ENCODE measurements at places on chromosomes 13 and 19.

- no peaks in the 10 kb centered on the region for H3K36me3 ChIP-seq
- DNase-seq = no peak
- H3K27ac ChIP-seq = no peak overlapping the region
- no peak overlapping the region for H3K4me3 ChIP-seq
- H3K4me1 ChIP-seq = no peaks in the 10 kb centered on the region
Measured at GRCh38 chr19:39212375-39212742, 8.3 kb upstream of the SYCN start.

- H3K27ac ChIP-seq = no peak overlapping the region
- H3K4me3 ChIP-seq = no peak overlapping the region
- no peak for DNase-seq
- H3K4me1 ChIP-seq = no peaks in the 10 kb centered on the region
- peaks cover 73% of the 10 kb centered on the region for H3K36me3 ChIP-seq
- H3K27me3 ChIP-seq = no peaks in the 10 kb centered on the region
Measured at GRCh38 chr19:2754659-2755447, 15.0 kb upstream of the SLC39A3 start.

- no peak within 1 kb of the TSS for H3K27ac ChIP-seq
- H3K27me3 ChIP-seq = no peaks in the 10 kb centered on the region
- no peaks in the 10 kb centered on the region for H3K36me3 ChIP-seq
- no peaks in the 10 kb centered on the region for H3K4me1 ChIP-seq
Measured at GRCh38 chr19:55986487-55986886, at the start of gene NLRP5. NLRP5 (plus strand) TSS chr19:55986775.

DNA sequence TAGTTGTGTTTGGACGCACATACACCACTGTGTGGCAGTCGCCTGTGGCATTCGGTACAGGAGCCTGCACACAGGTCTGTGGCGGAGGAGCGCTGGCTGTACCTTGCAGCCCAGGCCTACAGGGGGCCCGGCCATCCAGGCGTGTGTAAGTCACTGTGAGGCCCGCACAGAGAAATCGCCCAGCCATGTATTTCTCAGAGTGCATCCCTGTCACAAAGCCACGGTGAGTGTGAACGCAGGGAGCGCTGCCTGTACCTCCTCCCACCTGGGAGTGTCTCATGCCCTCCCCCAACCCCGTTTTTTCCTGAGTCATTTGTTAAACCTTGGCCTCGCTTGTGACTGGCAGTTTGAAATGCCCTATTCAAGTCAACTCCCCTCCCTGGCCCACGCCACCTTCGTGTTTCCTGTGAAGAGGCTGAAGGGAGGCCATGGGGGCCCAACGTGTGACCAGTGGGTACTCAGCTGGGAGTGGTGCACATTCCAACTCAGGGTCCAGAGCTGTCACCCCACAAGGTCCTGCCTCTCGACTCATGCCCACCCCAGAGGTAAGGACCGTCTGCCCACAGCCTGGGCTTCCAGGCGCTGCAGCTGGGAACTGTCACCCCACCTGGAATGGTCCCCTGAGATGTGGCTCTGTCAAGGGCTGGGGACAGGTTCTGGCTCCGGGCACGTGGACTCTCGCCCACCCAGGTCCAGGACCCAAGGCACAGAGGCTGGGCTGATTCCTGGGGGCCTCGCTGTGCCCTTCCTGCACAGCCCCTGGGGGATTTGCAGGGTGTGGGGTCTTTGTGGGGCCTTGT is 11.6 kb upstream of the RASA3 start:
- no peak overlapping the region for H3K4me3 ChIP-seq
- no peak for DNase-seq
- H3K27ac ChIP-seq = no peak overlapping the region
- no peaks in the 10 kb centered on the region for H3K27me3 ChIP-seq

- no peak for DNase-seq
- H3K36me3 ChIP-seq = no peaks in the 10 kb centered on the region
- no peaks in the 10 kb centered on the region for H3K27me3 ChIP-seq
Measured at GRCh38 chr13:93146584-93147297, 79.9 kb upstream of the GPC6 start.

- no peak overlapping the region for H3K27ac ChIP-seq
- H3K4me1 ChIP-seq = no peaks in the 10 kb centered on the region
- no peaks in the 10 kb centered on the region for H3K27me3 ChIP-seq
- H3K4me3 ChIP-seq = no peak overlapping the region
- no peak for DNase-seq
Measured at GRCh38 chr13:104098421-104098820, 1032.2 kb upstream of the SLC10A2 start.

DNA sequence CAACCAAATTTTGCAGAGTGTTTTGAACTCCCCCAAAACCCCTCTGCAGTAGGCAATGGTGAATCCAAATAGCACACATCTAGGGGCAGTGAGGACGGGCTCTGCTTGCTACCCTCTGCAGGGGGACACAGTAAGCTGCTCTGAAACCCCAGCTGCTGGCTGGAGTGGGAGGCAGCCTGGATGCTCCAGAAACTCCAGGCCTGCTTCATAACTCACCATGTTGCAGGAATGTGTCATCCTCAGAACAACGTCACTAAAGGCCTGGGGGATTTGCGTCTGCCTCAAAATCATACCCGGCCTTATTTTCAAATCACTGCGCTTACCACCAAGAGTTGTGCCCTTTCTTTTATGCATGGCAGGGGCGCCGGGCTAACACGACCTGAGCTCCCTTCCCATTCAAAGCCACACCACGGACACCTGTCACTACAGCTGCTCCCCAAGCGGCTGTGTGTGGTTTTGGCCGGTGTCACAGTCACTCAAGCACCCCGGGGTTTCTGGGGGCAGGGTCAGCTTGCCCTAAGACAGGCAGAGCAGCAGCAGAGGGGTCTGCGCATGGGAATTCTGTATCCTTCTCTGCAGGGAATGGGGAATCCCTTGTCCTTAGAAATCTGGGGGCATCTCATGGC is 93.9 kb downstream of the TSHZ3 start:
- DNase-seq = no peak
- H3K4me1 ChIP-seq = no peaks in the 10 kb centered on the region
- no peak overlapping the region for H3K4me3 ChIP-seq
- H3K27ac ChIP-seq = no peak overlapping the region
- no peaks in the 10 kb centered on the region for H3K36me3 ChIP-seq

DNA sequence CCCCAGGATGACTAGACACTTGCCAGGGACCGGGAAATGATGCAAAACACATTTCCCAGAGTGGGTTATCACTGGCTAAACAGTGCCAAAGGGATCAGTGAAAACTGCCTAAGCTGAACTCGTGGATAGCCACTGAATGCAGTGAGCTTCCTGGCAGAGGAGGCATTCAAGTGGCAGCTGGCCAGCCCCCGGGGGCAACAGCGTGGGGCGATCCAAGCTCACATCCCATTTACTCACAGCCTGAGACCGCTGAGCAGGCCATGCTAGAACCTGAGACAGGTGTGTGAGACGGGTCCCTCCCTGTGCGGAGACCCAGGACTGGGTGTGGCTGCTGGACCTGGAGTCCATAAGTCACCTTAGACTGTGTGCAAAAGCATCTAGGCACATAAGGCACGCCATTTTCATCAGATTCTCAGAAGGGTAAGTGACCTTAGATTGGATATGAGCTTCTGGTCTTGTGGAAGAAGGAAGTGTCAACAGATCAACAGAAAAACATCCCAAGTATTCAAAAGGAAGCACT is 51.9 kb upstream of the SLC15A1 start:
- no peaks in the 10 kb centered on the region for H3K27me3 ChIP-seq
- DNase-seq = no peak
- no peaks in the 10 kb centered on the region for H3K4me1 ChIP-seq
- peaks cover 21% of the 10 kb centered on the region for H3K36me3 ChIP-seq
- no peak overlapping the region for H3K4me3 ChIP-seq
- H3K27ac ChIP-seq = no peak overlapping the region

- H3K27ac ChIP-seq = no peak overlapping the region
- H3K27me3 ChIP-seq = no peaks in the 10 kb centered on the region
- no peak overlapping the region for H3K4me3 ChIP-seq
- H3K4me1 ChIP-seq = no peaks in the 10 kb centered on the region
Measured at GRCh38 chr13:63595811-63596210, 2180.2 kb upstream of the PCDH20 start.

DNA sequence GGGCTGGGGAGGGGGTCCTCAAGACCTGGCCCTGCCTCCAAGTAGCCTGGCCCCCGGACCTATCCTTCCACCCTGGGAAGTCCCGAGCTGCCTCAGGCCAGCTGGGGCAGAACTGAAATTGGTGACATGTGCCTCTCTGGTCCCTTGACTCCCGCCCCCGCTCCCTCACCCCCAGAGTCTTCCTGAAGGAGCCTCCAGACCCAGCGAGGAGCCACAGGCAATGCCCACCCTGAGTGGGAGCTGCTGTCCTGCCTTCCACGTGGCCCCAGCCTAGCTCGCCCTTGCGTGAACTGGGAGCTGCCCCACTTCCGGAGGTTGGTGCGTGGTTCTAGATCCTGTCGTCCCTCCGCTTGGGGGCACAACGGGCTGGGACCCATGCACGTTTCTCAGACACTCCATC is 34.6 kb downstream of the CEBPA start:
- no peak for DNase-seq
- no peak overlapping the region for H3K4me3 ChIP-seq
- no peaks in the 10 kb centered on the region for H3K4me1 ChIP-seq
- H3K27ac ChIP-seq = no peak overlapping the region
- no peaks in the 10 kb centered on the region for H3K27me3 ChIP-seq

DNA sequence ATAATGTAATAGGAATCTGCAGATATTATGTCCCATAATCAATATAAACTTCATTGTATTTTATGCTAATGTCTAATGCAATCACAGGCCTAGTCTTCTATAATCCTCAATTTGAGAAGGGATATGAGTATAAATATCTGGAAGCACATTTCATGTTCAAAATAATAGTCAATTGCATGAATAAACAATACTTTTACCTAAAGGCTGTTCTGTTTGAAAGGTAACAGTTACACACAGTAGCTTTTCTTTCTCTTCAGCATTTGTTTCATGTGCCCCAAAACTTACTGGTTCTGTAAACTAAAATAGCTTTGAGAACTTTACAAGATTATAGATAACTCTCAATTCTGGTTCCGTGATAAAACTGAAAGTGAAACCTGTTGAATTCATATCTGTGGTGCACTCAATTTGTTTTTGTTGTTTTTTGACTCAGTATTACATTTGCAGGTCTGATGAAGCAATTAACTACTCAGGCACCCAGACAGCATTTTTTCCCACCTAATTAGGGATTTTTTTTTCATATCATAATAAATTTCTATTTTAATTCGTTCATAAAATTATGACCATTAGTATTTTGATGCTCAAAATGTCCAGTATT is 1193.8 kb downstream of the SLITRK1 start:
- H3K4me3 ChIP-seq = no peak overlapping the region
- H3K4me1 ChIP-seq = no peaks in the 10 kb centered on the region
- no peaks in the 10 kb centered on the region for H3K36me3 ChIP-seq
- H3K27me3 ChIP-seq = no peaks in the 10 kb centered on the region
- DNase-seq = no peak
- H3K27ac ChIP-seq = no peak overlapping the region

DNA sequence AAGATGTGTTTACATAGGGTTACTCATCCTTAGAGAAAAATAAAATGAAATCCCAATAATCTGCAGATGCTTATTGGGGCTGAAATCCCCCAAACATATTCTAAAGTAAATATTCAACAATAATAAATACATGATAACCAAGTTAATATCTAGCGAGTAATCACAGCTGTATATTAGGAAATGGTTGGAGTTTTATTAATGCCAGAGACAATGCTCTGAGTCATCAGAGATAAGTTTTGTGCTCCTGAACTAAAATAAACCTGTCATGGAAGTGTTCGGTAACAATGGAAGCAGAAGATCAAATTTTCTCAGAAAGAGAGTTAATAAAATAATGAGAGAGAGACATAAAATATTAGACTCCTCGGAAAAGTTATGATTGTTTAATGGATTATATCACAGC is 31.4 kb downstream of the FLT1 start:
- DNase-seq = no peak
- no peaks in the 10 kb centered on the region for H3K4me1 ChIP-seq
- H3K27me3 ChIP-seq = no peaks in the 10 kb centered on the region
- H3K27ac ChIP-seq = no peak overlapping the region

- DNase-seq = no peak
- no peaks in the 10 kb centered on the region for H3K27me3 ChIP-seq
- no peak overlapping the region for H3K4me3 ChIP-seq
- no peak overlapping the region for H3K27ac ChIP-seq
- no peaks in the 10 kb centered on the region for H3K4me1 ChIP-seq
- no peaks in the 10 kb centered on the region for H3K36me3 ChIP-seq
Measured at GRCh38 chr13:36509369-36509768, 77.1 kb downstream of the CCNA1 start.
